ENCODE measurements at places on chromosomes 11 and 22.

DNA sequence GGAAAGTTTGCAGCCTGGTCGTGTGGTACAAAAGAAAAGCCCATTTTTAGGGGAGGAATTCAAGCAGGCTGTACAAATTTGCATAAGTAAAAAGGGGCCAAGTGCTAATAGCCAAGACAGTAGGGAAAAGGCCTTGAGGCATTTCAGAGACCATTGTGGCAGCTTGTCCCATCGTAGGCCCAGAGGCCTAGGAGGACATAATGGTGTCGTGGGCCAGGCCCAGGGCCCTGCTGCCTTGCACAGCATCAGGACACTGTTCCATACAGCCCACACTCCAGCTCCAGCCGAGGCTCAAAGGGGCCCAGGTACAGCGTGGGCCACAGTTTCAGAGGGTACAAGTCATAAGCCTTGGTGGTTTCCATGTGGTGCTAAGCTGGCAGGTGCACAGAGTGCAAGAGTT lies 106.9 kb downstream of the GRIK4 start:
- DNase-seq: no peak

GRCh38 chr22:27614006-27614649 lies 187.4 kb downstream of the MN1 start:
- DNase-seq: no peak

DNA sequence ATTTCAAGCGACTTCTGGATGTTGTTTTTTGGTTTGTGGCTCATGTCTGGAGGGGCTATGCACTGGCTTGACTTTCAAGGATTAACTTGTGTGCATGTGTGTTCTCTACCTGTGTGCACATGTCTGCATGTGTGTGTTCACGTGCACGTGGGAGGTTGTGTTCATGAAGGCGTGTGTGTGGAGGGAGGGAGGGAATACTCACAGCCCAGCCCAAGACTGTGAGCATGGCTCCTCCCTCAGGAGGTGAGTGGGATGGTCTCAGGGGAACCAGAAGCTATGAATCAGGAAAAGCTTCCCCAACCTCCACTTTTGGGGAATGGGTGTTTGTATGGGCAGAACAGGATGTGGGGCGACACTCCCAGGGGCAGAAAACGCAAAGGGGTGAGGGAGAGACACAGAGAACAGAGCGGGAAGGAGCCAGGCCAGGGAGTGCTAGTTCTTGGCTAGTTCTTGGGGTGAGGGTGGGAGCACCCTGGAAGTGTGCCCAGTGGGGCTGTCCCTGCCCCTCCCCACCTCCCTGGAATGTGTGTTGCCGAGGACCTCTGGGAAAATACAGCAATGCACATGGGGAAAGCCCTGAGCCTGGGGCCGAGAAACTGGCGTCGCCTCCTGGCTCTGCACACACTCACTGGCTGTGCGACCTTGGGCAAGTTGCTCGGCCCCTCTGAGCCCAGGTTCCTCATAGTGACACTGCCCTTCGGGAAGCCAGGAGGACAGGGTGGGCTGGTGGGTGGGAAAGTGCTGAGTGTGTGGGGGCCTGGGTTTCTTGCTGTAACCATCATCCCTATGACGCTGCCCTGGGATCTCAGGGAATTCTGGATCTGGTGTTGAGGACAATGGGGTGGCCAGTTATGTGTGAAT lies 16.9 kb upstream of the ALX4 start:
- DNase-seq: no peak

DNA sequence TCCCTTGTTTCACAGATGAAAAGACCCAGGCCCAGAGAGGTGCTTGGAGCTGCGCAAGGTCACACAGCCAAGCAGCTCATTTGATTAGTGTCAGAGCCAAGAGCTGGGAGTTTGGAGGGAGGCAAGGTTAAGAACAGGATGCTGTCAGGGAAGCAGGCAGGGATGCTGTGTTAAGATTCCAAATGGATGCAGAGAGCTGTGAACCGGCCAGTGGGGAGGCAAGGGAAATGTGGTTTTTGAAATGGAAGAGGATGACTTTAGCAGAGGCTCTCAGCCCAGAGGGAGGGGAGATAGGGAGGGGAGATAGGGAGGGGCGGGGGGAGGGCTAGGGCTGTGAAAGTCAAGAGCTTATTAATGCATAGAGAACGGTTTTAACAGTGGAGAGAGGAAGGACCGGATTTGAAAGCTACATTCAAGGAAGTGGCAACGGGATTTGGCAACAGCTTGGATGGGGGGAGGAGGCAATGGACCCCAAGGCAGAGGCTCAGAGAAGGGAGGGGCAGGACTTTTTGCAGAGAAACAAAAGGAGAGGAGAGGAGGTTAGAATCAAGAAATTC lies 13.0 kb downstream of the RTN4RL2 start:
- no peak for DNase-seq

DNA sequence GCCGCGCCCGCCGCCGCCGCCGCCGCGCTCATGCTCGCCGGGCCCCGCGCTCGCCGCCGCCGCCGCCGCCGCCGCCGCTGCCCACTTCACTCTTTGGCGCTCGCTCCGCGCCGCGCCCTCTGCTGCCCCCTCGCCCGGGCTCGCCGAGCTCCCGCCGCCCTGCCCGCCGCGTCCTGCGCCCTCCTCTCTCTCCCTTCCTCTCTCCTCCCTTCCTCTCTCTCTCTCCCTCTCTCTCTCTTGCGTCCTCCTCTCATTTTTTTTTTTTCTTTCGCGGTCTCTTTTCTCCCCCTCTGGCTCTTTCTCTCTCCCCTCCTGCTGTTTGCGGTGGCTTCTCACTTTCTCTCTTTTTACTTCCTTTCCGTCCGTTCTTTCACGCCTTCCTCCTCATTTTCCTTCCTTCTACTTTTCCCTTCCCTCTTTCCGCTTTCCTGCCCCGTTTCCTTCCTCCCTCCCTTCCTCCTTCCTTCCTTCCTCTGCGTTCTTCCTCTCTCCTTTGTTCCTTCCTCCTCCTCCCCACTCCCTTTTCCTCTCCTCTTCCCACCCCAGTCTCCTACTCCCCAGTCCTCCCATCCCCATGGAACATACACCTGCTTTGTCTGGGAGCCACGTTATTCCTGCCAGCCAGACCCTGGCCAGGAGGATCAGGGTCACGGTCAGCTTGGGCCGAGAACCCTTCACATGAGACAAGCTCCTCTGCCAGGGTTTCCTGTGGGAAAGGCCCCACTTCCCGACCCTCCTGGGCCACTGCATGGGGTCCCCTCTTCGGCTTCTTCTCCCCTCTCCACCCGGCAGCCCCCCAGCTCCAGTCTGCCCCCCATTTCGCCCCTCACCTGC lies 19.3 kb upstream of the SHISAL1 start:
- DNase-seq: no peak

- no peak for DNase-seq
These were observed 34.9 kb upstream of the PHOX2A start for GRCh38 chr11:72278905-72279304.

GRCh38 chr11:89176938-89177337 lies 737 bp upstream of the TYR start:
- DNase-seq: no peak

DNA sequence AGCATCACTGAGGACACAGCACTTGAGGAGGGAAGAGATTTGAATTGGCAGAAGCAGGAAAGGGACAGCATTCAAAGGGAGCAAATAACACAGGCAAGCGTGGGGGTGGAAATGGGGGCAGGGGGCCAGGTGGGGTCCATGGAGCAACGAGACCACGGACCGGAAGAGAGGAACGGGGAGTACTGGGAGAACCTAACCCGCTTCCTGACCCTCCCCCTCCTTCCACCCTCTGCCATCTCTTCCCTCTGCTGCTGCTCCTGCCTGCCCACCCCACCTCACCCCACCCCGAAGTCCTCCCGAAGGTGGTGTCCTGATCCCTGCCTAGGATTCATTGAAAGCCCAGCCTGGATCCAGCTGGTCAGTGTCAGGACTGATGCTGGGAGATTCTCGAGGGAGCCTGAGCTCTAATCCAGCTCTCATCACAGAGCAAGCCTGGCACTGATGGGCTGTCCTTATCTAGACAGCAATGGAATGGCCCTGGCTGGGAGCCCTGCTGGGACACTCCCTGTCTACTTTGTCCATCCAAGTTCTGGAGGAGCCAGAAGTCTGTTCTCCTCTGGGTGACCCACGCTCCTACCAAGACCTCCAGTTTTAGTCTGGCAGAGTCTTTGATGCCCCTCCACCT lies 105.0 kb downstream of the TRIM29 start:
- DNase-seq: no peak

DNA sequence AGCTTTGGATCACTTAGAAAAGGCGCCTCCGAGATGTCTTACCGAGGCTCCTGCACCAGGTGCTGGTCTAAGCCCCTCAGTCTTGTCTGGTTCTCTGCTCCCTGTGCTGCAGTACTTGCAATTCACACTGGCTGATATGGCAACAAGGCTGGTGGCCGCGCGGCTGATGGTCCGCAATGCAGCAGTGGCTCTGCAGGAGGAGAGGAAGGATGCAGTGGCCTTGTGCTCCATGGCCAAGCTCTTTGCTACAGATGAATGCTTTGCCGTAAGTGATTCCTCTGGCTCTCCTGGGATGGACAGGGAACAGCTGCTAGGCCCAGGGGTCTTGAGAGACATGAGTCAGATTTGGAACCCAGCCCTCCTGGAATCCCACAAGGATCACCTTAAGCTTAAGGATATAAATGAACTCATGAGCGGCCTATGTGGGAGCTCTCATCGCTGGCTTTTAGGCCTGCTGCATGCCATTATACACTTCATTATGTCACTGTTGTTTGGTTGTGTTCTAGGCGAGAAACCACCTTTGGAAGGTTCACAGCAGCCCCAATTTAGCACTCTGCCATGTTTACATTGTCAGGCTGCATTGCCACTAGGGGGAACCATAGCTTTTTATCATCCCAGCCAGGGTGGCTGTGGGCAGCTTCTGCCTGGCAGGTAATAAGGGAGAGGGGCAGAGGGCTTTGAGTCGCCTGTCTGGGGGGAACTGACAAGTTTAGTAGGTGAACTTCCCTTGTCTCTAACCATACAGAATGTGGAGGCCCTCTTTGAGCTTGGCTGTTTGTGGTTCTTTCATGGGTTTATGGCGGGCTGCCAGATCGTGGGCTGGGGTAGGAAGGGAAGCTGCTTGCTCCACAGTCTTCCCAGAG lies 8.5 kb downstream of the ACAD8 start:
- peak; percentile 54 for DNase-seq

- DNase-seq: no peak
These were observed 68.1 kb downstream of the PDE2A start for GRCh38 chr11:72605973-72606747.

- DNase-seq: no peak
These were observed 46.4 kb downstream of the PPP6R3 start for GRCh38 chr11:68506908-68507307.

DNA sequence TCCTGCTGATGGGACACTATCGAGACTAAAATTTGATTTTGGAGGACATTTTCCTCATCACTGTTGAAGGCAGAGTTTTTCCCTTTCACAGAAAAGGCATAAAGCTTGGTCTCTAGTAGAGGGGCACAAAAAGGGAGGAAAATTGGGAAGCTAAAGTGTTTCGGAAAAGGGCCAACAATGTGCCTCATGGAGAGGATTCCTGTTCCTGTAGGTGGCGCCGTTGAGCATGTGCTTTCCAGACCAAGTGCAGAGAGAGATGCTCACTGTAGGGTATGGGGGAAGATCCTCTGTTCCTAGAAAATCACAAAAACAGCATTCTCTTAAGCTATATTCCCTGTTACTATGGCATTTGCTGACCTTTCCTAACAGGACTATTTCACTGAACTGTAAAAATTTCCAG lies 18.4 kb upstream of the OR4C5 start:
- DNase-seq: no peak

GRCh38 chr11:11113626-11114025 lies 239.4 kb downstream of the CSNK2A3 start:
- DNase-seq: no peak

GRCh38 chr11:31236143-31236542 lies 133.4 kb downstream of the DCDC1 start:
- no peak for DNase-seq

DNA sequence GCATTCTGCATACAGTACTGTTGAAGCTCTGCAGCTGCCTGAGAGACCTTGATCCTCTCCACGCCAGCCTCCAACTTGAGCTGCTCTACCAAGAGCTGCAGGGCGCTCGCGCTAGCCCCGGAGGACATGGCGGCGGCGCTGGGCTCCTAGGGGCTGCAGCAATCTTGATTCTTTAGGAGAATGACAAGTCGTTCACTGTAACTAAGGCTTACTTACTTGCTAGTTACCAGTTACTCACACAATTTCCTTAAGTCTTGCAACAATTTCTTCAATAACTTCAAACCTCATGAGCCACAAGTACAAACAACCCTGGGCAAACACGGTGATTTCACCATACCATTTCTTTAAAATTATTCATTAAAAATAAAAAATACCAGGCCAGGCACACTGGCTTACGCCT lies 21.9 kb downstream of the SBF2 start:
- no peak for DNase-seq

DNA sequence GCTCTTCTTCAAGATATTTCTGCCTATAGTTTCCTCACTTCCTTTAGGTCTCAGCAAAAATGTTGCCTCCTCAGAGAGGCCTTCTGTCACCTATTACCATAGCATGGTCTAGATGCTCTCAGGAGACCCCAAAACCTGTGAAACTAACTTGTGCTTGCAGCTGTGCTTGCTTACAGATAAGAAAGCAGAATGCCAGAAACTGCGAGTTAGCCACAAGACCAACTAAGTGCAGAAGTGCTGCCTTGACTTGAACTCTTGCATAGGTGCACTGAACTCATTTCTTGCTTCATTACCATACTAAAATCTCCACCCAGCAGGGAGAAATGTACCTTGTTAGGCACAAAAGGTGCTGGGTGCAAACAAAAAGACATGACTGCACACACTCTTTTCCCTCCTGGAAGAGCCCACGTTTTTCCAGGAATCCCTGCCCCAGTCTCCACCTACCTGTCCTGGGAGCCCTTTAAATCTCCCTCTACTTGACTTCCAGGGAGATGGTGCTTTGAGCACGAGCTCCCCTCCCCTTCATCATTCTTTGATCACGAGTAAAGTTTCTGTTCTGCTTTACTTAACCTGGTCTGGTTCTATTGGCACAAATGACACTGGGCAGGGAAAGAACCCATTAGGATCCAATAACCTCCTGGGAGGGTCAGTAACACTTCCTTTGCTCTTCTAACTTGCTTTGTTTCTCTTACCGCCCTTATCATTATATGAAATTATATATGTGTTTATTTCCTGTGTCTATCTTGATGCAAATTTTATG lies 137.7 kb upstream of the DDI1 start:
- DNase-seq: no peak

GRCh38 chr11:43315966-43316365 lies 4.2 kb downstream of the API5 start:
- no peak for DNase-seq

DNA sequence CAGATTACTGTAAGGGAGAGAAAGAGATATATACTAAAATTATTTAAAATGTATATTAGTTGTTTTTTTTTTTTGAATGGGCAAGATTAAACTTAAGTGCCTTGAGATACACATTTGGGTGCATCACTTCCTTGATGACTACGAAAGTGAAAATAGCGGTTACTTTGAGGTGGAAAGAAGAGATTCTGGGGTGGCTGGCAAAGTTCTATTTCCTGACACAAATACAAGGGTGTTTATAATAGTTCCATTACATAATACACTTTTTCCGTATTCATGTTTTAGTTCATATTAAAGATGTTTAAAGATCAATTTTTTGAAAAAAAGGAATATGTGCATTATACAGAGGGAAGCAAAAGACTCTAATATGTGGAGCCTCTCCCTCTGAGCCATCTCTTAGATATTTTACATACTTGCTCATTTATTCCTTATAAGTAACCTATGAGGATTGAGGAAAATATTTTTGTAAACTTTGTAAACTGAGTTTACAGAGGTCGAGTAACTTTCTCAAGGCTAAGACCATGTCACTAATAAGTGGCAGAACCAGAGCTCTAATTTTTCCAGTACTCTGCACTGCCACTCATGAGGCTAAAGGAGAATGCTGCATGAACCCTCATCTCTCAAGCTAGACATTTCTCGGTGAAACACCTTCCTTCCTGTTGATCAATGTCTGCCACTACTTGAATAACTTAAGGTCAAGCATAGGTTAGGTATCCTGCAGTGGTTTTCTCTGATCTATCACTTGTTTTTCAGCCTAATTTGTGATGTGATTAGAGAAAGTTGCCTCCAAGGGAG lies 58.6 kb downstream of the DDIAS start:
- DNase-seq: peak; percentile 79

Data from CD4-positive, alpha-beta T cell treated with Interleukin-10 for 1 hour (primary cell).